T-helper 9 cell (primary cell): ENCODE measurements at places on chromosomes 12 and 14.

DNA sequence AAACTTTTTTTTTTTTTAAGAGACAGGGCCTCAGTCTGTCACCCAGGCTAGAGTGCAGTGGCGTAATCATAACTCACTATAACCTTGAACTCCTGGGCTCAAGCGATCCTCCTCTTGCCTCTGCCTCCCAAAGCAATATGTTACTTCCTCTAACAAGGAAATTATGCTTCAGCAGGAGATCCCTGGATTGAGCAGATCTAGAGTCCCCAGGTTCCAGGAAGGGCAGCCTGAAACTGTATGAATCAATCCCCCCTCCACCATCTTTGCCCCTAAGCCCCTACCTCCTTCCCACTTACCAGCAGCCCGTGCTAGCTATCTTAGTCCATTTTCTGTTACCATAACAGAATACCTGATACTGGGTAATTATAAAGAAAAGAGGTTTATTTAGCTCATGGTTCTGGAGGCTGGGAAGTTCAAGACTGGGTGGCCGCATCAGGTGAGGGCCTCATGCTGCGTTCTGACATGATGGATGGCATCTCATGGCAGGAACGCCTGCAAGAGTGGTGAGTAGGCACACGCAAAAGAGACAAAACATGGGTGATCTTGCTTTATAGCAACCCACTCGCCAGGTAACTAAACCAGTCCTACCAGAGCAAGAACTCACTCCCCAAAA, 5.0 kb downstream of the TAMALIN start:
- DNase-seq: no peak

GRCh38 chr12:44247588-44247987, 411.7 kb downstream of the TMEM117 start:
- DNase-seq: no peak

GRCh38 chr14:31291210-31291609, 83.6 kb upstream of the HECTD1 start:
- no peak for DNase-seq

GRCh38 chr14:39396448-39396847, 35.8 kb downstream of the FBXO33 start:
- no peak for DNase-seq

DNA sequence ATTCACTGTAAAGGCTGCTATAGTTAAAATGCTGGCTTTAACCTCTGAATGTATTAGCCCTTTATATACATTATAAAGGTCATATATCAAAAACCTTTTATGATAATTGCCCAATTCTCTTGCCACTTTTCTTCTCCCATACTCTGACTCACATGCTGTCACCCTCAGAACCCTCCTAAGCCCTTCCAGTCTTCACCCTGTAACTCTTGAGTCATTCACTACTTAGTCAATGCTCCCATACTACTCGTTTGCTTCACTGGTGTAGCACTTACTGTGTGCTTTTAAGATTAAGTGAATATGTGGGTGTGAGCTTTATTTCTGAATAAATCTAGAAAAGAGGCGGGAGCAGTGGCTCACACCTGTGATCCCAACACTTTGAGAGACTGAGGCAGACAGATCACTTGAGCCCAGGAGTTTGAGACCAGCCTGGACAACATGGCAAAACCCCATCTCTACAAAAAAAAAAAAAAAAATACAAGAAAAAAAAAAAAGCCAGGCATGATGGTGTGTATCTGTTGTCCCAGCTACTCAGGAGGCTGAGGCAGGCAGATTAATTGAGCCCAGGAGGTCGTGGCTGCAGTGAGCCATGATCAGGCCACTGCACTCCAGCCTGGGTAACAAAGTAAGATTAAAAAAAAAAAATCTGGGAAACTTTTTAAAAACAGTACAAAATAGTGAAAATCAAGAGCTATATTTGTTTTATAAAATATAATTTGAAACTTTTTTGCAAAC, 37.6 kb downstream of the SPATA7 start:
- DNase-seq: no peak

- no peak for DNase-seq
Measured at GRCh38 chr12:20305470-20305869, 62.9 kb upstream of the PDE3A start.

GRCh38 chr12:3032770-3033538, 44.2 kb upstream of the TSPAN9 start:
- no peak for DNase-seq

- no peak for DNase-seq
Measured at GRCh38 chr12:132728502-132728901, 17.9 kb downstream of the PGAM5 start.

- DNase-seq: no peak
Measured at GRCh38 chr14:28762303-28762954, 4.2 kb upstream of the FOXG1 start.

GRCh38 chr12:49619286-49619685, 4.1 kb upstream of the PRPF40B start:
- DNase-seq: no peak

- no peak for DNase-seq
Measured at GRCh38 chr12:70042675-70043074, 200.6 kb upstream of the CNOT2 start.

DNA sequence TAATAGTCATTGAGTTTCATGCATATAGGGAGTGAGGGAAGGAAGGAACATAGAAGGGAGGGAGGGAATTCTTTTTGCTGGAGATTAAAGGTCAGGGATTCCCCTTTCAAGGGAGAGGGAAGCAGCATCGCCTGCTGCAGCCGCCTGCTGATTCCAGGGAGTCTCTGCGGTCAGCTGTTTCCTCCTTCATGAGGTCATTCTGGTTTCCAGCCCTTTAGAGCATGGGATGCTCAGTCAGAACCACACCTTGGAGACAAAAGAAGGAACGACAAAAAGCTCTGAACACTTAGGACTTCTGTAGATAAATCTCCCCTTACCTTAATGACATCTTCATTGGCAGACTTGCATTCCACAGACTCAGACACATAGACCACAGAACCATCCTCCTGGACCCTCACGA, 923.0 kb upstream of the TMEM132C start:
- DNase-seq: no peak

GRCh38 chr12:52860102-52860823, 11.5 kb upstream of the KRT78 start:
- DNase-seq: no peak

GRCh38 chr14:21264025-21264801, 5.0 kb downstream of the HNRNPC start:
- DNase-seq: no peak

- DNase-seq: no peak
Measured at GRCh38 chr14:100669011-100669412, 57.7 kb upstream of the DLK1 start.

GRCh38 chr12:24820872-24821271, 128.0 kb downstream of the BCAT1 start:
- no peak for DNase-seq

DNA sequence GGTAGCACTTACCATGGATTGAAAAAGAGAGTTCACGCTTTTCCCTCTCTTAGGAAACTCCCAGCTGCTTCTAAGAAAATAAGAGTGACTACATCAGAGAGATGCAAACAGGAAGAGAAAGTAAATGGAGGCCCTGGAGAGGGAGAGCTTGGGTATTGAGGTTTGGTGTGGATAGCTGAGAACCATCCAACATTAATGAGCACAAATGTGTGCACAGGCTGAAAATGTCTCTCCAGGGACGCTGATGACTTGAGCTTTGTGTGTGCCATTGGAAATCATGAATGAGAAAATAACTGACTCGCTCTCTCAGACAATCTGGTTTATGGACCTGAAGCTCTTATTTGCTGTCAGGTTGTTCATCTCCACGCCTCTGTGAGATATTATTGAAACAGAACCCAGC, 318.8 kb downstream of the NRXN3 start:
- DNase-seq: no peak

DNA sequence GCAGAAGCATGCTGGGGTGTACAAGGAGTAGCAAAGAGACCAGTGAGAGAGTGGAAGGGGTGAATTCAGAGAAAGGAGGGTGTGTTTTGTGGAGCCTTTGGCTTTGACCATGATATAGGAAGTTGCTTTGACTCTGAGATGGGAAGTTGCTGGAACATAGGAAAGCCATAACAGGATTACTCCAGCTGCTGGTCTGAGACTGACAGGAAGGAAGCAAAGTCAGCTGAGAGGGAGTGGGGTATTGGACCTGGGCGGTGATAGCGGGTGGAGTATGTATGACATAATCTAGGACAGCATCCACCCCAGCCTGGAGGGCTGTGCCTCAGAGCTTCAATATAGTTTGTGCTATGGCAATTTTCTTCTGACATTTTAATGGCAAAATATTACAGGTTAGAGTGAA, 324.4 kb downstream of the PDZRN4 start:
- no peak for DNase-seq

DNA sequence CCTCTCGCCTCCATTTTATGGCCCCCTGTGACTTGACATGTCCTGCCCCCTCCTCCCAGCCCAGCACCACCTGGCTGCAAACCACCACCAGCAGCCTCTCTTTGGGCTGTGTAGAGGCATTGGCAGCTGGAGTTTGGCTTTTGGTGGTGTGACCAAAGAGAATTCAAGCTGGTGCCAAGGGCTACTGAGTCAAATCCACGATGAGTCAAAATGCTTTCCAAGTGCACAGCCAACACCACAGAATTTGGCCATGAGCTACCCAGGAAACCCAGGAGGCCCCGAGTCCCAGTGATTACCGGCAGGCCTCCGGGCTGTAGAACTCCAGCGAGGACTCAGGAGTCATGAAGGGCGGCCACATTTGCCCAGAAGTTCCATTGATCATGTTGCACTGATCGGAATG, 53.8 kb downstream of the SCARB1 start:
- DNase-seq: no peak

DNA sequence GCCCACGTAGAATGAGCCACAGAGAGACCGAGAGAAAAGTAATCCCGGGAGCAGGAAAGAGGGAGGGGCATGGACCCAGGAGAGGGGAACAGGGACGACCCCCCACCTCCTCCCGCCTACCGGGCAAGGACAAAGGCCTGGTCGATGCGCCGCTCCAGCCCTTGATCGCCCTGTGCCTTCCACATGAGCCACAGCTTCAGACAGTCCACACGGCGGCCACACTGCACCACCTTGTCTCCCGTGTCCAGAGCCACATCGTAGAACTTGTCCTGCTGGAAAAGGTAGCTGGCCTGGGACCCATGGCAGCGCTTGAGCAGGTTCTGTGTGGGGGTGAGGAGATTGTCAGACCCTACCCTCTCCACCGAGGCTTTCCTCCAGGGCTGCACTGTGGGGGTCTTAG, 20.5 kb upstream of the ZNF740 start:
- DNase-seq: no peak

- no peak for DNase-seq
Measured at GRCh38 chr14:70707138-70708038, 65.7 kb downstream of the TTC9 start.

DNA sequence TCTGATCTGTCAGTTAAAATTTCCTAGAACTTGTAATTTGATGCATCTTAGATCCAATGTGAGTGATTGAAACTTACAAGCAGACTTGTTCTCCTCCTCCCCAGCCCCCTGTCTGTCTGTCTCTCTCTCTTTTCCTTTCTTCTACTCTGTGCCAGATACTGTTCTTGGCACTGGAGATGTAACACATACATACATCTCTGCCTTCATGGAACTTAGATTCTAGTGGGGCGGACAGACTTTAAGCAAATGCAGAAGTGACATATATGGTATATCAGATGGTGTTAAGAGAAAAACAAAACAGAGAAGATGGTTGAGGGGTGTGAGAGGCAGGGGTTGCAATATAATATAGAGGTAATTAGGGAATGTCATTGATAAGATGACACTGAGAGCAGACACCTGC, 6.6 kb downstream of the CHST11 start:
- DNase-seq: no peak

DNA sequence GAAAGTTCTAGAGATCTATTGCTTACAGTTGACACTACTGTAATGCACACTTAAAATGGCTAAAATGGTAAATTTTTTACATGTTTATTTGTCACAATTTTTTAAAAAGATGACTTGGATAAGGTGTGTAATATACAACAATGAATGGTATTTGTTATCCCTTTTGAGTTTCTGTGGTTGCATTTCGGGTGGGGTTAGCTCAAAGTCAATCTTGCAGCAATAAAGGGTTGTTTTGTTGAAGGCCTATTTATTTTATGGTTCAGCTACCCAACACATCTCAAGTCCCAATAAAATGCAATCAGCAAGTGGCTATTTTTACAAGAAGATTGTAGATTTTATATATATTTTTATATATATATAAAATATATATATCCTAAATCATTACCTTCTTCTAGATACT, 22.1 kb downstream of the SNRPF start:
- no peak for DNase-seq

DNA sequence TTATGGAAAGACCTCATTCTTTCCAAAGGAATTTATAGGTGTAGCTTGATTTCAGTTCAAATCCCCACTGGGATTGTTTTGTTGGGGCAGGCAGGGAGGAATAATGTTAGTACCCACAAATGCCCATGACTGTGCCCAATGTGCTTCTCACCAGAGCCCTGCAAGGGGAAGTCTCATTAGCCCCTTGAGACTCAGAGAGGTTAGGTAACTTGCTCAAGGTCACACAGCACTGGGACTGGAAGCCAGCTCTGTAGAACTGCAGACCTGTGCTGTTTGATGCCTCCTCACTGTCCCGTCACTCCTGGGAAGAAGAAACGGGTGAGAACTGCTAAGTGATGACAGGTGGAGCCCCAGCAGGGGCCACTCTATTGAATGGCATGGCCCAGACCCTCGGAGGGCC, 8.9 kb downstream of the ANKRD9 start:
- no peak for DNase-seq

GRCh38 chr14:99412117-99413061, 68.3 kb downstream of the SETD3 start:
- DNase-seq: no peak

DNA sequence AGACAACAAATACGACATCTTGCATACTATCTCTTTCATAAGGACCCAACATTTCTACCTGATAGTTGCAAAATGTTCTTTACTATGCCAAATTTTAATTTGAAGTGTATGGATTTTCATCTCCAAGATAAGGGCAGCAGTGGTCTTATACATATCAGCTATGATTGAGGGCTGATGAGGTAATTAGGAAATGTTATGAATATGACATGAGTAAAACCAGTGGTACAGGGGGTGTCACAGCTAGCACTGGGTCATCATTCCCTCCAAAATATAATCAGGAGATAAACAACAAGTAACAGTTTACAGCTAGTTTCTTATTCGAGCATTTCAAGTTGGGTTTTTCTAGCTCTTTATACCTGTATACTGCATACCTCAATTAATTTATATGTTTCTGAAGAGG, 35.0 kb downstream of the ATP2B1 start:
- DNase-seq: no peak

DNA sequence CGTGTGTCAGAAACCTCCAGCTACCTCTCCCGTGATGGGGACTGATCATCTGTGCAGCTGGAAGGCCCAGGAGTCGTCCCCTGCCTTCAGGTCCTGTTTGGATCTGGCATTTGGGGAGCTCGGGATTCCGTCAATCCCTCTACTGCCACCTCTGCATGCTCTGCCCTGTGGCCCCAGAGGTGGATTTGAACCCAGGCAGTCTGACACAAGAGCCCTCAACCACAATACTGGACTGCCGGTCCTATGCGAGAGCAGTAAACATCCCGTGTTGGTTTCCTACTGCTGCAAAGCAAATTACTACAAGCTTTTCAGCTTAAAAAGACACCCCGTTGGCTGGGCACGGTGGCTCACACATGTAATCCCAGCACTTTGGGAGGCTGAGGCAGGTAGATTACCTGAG, 121.9 kb upstream of the FKBP4 start:
- DNase-seq: no peak

DNA sequence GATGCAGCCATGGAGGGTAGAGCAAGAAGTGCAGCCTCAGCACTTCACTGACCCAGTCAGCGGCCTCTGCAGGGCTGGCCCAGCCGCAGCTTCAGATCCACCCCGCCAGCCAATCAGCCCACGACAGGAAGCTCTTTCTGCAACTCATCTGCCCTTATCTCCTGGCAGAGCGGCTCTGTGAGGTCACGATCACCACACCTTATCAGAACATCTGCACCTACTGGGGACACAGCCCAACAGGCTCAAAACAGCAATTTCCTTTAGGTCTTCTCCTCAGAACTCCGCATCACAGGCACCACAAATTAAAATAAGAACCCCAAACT, 287.3 kb downstream of the BCL11B start:
- DNase-seq: peak; percentile 54
